ENCODE measurements at places on chromosomes 5 and 9.

DNA sequence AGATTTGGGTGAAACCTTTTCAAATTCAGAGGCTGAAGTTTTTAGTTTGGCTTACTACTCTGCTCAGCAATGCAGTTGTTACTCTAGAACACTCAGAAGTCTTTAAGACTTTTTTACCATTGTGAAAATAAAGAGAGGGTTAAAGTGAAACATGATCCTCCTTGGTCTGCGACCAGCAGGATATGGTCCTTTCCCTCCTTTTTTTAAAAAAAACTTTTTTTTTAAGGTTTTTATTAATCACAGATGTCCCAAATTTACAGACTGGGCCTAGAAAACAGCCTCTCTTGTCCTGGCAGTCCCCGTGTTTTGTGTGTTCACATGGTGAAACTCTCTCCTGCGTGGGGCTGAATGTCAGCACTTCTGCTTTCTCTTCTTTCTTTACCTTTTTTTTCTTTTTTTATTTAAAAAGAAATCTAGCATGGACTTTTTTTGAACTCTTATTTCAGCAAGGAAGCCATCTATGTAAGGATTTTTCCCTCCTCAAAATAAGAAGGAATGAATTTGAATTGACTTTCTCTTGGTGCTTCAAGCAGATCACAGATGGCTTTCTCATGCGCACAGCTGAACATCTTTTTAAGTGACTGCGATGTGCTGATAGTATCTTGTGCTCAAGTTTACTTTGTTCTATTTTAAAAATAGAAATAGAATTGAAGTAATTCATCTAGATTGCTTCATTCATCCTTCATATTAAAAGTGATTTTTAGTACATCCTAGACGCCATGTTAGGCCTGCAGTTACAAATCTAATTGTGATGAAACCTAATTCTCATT is 128.7 kb upstream of the OTULINL start:
- DNase-seq: no peak

DNA sequence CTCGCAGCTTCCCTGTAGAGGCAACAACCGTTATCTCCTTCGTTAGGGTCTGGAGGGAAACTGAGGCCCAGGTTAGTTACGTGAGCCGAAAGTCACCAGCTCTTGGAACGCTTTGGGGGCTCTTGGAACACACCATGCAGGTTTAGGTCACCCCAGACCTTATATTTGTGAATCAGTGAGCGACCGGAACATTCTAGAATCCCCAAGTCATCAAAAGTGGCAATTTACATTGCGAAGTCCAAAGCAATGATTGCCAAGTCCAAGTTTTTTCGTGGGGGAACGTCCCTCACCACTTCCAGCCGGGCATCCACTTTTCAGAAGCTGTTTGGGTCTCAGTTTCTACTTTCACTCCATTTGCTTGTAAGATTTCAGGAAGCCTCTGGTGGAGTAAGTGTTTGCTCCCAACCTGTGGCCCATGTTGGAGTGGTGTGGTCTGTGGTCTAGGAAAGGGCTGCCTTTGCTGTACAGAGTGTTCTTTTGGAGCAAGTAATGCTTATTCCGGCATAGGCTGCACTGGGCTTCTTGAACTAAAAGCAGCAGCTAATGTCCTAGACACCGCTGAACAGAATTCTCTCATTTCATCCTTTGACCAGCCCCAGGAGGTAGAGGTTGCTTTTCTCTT is 32.8 kb upstream of the SPRY4 start:
- DNase-seq: no peak

DNA sequence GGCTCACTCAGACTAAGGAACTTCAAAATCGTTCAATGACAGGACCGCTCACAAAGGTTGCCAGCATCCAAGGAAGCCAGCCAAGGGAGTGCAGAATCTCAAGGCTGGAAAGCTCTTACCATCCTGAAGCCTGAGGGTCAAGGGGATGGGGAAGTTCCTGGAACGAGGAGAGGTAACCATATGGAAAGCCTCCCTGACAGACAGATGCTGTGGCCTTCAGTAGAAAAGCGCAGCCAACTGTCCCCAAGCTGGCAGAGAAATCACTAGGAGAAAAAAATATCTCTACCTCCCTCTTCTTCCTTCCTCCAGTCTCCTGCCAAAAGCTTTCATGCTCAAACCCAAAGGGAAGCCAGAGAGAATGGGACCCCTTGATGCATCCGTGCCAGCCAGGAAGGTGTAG is 90.5 kb upstream of the RANBP3L start:
- no peak for DNase-seq

- DNase-seq: no peak
These were observed 41.3 kb downstream of the ZNF474 start for GRCh38 chr5:122170620-122171019.

- DNase-seq: no peak
These were observed 26.1 kb upstream of the CAST start for GRCh38 chr5:96636046-96636445.

- DNase-seq: no peak
These were observed 78.9 kb downstream of the PARP8 start for GRCh38 chr5:50745221-50745910.

DNA sequence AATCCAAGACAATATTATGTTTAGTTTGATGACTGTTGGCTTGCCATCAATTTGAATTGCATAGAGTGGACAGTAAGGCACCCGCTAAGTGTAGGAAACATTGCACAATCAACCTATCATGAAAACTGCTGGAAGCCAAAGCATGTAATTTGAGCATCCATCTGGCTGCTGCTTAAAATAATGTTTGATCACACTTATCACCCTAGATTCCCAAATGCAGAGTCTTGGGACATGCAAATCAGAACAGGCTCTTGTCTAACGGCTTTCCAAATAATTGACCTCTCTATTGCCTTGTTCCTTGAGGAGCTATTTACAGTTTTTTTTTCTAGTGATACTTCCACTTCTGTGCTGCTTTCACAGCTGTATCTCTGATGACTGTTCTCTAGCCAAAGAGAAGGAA is 342.1 kb downstream of the PRR16 start:
- no peak for DNase-seq

DNA sequence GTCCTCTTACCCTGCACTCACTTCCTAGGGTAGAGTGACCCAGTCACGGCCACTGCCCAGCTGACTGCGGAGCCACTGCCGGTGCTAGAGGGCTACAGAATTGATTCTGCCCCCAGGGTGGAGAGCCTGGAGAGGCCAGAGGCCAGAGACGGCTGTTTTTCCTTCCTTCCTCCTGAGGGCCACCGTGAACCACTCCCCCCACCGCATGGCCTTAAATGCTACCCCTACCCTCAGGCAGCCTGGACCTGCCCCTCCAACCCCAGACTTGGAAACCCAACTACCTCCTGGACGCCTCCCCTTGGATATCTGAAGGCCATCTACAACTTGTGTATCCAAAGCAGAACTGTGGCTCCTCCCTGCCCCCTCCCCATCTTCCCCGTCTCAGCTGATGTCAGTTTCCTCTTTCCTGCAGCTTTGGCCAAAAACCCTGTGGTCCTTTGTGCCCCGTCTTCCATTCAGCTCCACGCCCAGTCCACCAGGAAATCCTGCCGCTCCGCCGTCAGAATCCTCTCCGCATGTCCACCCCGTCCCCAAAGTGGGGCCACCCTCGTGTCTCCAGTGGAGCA is 16.3 kb downstream of the SH2D3C start:
- DNase-seq: no peak

GRCh38 chr9:72947984-72948465 is 4.8 kb downstream of the ALDH1A1 start:
- no peak for DNase-seq

DNA sequence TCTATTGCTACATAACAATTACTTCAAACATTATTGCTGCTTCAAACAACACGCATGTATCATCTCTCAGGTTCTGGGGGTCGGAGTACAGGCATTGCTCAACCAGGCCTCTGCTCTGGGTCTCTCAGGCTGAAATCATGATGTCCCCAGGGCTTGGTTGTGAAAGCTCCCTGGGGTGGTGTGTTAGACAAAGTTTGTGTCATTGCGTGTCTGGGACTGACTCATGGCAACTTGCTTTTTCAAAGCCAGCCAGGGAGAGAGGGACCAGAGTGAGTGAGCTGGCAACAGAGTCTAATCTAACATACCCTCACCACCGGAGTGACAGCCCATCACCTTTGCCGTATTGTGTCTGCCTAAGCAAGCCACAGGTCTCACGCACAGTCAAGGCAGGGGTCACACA is 259.2 kb upstream of the NFIL3 start:
- DNase-seq: no peak

DNA sequence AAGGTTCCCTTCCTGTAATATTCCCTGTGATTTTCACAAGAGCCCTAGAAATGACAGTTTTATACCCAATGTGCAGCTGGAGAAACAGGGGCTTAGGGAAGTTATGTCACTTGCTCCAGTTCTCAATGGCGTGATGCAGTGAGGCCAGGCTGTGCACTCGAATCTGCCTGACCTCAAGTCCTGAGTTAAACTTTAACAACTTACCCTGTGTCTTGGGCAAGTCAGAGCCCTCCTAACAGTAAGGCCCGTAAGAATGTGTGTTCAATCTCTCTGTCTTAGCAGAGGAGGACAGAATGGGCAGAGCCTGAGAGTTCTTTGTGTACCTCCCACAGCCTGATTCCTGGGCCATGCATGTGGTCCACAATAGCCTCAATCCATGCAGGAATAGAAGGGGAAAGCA is 181.1 kb downstream of the TRIM32 start:
- no peak for DNase-seq

DNA sequence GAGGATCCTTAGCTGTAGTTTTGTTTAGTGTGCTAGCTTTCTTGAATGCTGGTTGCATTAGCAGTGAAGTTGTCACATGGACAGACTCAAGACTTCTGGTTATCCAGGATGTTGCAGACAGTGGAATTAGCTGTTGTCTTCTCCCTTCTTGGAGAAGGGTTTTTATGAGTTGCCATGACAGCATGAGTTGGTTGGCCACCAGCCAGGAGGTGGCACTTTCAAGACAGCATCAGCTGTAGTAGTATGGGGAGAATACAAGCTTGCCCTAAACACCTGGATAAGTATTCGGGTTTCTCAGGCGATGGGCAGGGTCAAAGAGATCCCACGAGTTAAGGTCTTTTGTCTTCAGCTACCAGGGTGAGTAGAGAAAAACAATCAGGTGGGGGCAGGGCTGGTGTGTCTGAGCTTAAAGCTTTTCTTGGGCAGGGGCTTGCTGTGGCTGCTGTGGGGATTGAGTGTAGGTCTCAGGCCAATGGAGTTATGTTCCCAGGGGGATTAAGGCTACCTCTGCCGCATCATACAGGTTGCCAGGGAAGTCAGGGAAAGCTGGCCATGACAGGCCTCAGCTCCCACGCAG is 7.7 kb upstream of the C5orf47 start:
- no peak for DNase-seq

All from CMK (cell line).